ENCODE measurements at places on chromosomes 3 and 15.

DNA sequence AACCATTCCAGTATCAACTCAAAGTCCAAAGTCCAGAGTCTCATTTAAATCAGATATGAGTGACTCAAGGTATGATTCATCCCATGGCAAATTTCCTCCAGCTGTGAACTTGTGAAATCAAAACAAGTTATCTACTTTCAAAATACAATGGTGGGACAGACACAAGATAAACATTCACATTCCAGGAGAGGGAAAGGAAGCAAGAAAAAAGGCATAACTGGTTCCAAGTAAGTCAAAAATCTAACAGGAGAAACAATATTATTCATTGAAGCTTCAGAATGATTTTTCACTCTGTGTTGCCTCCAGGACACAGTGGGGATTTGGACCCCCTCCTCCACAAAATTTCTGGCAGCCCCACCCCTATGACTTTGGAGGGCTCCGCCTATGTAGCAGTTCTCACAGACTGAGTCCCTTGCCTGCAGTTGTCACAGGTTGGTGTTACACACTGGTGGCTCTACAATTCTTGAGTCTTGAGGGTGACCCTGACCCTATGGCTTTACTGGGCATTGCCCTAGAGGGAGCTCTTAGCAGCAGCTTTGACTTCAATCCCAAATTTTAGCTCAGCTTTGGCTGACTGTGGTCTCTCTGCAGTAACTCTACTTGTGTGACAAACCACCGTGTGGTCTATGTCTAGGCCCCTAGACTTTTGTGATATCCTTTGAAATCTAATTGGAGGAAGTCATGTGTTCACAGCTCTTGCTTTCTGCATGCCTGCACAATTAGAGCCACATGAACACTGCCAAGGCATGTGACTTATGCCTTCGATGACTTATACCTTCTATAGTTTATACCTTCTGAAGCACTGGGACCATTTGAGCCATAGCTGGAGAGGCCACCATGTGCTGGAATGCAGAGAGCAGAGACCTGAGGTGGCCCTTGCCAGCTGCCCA is 644.2 kb downstream of the GRM7 start:
- DNase-seq: no peak

DNA sequence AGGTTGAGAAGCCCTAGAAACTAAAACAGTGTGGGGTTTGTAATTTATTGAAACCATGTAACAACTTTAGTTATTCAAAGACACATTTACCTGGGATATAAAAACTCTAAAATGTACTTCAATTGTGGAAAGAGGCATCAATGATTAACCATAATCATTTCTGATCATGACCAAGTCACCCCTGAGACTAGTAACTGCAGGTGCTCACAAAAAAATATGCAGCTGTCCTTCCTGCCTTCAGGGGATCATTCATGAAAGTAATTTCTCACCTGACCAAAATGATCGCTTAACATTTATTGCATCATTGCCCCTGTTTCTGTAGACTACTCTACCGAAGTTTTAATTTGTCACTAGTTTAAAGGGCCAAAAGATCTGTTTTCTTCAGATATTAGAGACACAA is 9.0 kb downstream of the ACP3 start:
- no peak for DNase-seq

DNA sequence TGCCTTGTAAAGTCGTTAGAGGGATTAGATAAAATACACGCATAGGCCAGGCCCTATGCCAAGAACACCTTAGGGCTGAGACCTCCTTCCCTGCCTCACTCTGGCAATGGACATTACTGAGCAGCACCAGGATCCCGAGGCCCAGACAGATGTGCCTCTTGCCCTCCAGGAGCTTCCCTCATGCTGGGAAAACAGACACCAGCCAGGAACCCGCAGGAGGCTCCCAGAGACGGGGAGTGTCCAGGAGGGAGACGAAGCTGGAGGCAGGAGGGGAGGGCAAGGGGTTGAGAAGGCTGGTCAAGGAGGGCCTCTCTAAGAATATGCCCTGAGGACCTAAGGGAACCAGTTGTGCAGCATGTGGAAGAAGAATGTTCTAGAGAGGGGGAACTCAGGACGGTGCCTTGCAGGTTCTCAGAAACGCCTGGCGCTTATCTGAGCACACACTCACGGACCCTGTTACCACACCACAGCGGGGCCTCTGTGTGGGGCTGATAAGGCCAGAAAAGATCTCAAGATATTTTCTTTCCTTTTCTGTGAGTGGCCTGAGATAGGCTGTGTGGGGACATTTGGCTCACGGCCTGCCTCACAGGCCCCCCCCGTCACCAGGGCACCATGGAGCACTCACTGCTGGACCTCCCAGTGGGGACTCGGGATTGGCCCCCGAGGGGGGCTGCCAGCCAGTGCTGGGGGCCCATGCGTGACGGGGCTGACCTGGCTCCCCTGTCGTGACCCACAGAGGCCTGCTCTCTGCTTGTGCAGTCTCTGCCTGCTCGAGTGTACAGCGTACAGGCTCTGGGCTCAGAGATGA is 22.0 kb upstream of the CYP11A1 start:
- DNase-seq: no peak

GRCh38 chr3:29291982-29292363 is 11.1 kb downstream of the RBMS3 start:
- no peak for DNase-seq

DNA sequence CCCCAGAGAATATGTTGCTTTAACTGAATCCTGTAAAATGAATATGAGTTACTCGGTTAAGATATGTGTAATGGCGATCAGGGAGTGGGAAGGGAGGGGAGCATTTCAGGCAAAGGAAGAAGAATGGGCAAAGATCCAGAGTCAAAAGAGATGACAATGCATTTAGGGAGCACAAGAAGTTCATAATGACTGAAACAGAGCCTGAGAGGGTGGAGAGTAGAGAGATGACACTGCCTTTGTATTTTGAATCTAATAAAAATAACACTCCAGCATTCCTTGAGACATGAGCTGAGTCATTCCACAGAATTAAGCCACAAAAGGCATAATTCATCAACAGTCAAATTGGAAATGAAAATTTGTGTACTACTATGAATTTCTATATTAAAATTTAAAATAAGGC is 105.3 kb upstream of the PEX5L start:
- no peak for DNase-seq

- DNase-seq: no peak
Observed at GRCh38 chr3:40770061-40770460, 245.3 kb downstream of the ZNF621 start.

DNA sequence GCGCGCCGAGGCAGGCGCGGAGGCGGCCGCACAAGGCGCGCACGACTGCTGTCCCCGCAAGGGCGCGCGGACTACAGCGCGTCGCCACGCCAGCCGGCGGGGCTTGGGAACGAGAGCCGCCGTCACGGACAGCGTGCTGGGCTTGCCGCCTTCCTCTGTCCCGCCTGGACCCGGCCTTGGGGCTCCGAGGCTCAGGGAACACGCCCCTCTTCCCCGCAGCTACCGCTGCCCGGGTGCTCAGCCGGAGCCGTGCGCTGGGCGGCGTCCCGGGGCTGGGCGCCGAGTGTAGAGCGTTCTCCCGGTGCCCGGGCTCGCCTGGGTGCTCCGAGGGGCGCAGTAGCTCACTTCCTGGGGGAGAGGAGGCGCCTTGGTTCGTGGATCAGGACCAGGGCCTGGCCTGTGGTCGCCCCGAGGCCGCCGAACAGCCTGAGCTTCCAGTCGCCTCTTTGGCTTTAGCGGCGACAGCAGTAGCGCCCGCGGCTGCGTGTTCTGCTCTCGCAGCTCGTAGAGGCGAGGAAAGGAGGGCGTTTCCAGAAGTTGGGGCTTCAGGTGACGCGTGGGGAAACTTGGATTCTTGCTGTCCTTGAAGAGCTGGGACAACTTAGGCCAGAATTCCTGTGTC is 226.7 kb upstream of the C2CD4B start:
- peak; percentile 32 for DNase-seq

DNA sequence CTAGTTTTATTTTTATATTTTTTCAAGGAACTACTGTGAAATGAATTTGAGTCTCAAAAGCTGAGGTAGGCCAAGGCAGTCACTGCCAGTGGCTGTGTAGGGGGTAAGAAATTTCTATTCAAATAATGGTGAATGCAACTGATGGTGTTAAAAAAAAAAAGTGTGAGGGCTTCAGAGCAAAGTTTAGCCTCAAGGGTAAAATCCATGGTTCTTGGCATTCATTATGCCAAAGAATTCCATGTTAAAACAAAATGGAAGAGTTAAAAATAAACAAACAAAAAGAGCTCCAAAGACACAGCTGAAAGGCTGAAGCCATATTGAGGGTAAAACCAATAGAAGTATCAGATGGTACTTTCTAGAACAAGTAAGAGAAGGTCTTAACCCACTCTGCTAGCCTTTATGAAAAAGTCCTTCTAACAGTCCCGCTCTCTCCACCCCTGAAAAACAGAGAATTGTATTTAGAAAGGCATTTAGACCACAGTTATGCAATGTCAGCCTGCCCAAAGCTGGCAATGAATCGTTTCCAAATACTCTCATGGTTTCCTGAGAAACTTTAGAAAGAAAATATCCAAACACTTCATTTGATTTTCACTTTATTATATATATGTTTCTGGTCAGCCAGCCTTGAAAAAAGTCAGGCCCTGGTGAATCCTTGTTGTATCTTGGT is 158.4 kb upstream of the GMNC start:
- DNase-seq: no peak

GRCh38 chr3:160475884-160476283 is 26.3 kb upstream of the TRIM59 start:
- DNase-seq: no peak

DNA sequence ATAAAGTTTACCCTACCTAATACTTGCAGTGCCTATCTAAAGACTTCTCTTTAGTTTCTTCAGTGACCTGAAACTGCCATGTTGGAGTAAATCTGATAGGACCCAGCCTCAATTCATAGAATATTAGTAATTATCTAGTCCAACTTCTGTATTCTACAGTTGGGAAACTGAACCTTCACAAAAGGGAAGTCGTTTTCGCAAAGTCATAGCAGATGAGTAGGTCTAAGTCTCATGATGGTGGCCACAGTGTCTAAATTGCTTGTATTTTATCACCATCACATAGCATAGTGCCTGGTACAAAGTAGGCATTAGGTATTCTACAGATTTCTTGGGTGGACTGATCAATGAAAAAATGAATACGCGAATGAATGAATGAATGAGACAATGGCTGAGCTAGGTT is 8.4 kb downstream of the GMNC start:
- DNase-seq: no peak

DNA sequence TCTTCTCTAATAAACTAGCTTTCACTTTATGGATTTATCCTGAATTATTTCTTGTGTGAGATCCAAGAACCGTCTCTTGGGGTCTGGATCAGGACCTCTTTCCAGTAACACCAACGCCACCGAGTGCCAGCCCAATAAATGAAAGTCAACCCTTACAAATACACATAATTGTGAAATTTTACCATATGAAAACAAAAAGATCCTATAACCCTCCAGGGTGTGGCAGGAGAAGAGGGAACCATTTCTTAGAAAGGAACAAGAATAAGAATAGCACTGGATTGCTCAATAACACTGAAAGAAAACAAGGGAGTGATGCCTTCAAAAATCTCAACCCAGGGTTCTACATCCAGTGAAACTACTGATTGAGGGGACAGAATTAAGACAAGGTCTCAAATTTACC is 51.6 kb upstream of the ACKR4 start:
- no peak for DNase-seq

- no peak for DNase-seq
Observed at GRCh38 chr3:175150812-175151401, 291.8 kb downstream of the NAALADL2 start.

- DNase-seq: no peak
Observed at GRCh38 chr3:185931777-185932612, 5.8 kb downstream of the TRA2B start.

- no peak for DNase-seq
Observed at GRCh38 chr3:21421096-21421495, 329.9 kb downstream of the ZNF385D start.

Measured in NCI-H526 treated with DMSO at 0.1 percent for 48 hours (cell line).